ENCODE measurements at places on chromosomes 7 and 10. TPM values are rescaled to one million over a fixed set of nuclear protein-coding genes. Genes with fewer than 3 reads are reported as not detected.

- no peak for DNase-seq
Measured at GRCh38 chr7:126937171-126937570, 315.6 kb downstream of the GRM8 start.

- no peak for DNase-seq
Measured at GRCh38 chr7:128091106-128091505, 59.9 kb upstream of the LRRC4 start.

DNA sequence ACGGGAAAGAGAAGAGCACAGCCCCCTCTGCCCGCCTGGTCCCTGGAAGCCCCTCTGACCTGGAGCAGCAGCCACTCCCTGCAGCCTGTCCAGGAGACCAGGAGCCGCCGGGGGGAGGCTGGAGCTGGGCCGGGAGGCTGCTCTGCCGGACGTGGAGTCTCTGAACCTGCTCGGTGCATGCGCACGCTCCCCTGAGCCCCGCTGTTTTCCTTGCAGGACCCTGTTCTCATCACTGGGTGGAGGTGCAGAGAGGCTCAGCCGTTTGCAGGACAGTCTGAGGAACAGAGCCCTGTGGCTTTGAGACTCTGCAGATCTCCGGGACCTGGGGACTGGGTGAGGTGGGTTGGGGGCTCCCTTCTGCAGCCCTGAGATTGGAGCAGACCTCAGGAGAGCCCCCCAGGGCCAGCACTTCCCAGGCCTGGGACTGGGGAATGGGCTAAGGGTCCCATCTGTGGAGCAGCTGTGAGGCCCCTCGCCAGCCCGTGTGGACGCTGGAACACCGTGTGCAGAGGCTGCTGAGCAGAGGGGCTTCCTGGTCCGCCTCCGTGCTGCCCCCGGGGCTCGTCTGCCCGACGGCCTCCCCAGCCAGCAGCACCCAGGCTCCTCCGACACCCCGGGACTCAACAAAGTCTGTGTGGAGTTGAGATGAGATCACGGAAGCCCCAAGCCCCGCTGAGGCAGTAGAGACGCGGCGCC, 48.5 kb upstream of the ADGRA1 start:
- no peak for DNase-seq

The CTNNA3 gene
- total RNA-seq, result 0.02 TPM

The GPER1 gene
- 1.5 TPM for total RNA-seq

The CFAP46 gene
- 4.8 TPM for total RNA-seq

GRCh38 chr7:44602576-44602910, 3.9 kb upstream of the OGDH start:
- no peak for DNase-seq

The SYNPO2L gene
- 0.02 TPM for total RNA-seq

DNA sequence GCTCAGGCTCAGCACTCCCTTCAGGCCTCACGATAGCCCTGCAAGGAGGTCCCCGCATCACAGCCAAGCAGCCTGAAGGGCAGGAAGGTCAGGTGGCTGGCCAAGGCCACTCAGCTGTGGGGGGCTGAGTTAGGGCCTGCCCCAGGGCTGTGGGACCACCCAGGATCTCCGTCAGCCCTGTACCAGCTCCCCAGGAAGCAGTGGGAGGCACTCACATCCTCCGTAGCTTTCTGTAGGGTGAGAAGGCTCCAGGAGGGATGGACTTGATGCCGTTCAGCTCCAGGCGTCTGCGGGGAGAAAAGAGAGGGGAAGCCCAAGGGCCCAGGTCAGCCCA, 125.9 kb downstream of the SLIT1 start:
- no peak for DNase-seq

GRCh38 chr7:124202546-124202945, 169.7 kb upstream of the TMEM229A start:
- no peak for DNase-seq

DNA sequence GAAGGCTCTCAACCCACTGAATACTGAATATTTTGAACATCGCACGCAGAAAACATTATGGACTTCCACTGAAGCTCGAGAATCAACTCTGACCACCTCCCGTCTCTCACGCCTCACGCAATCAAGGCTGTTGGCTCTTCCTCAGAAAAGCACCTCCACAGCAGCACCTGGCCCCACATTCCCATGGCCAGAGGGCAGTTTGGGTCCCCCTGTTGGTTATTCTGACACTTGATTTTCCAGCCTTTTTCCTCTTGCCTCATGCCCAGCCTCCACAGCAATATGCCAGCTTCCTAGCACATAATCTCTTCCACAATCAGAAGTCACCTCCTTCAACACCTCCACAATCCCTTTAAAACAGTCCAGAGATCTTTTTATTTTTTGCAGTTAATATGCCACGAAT, 55.9 kb downstream of the SVOPL start:
- DNase-seq, result no peak

The LRRC17 gene
- 20.2 TPM for total RNA-seq

- DNase-seq, result no peak
Measured at GRCh38 chr10:4101918-4102654, 317.1 kb upstream of the KLF6 start.

The MINDY4 gene
- 7.5 TPM for total RNA-seq

- DNase-seq, result no peak
Measured at GRCh38 chr7:72278550-72278949, 133.6 kb downstream of the CALN1 start.

- no peak for DNase-seq
Measured at GRCh38 chr7:18607025-18607424, 111.5 kb downstream of the HDAC9 start.

DNA sequence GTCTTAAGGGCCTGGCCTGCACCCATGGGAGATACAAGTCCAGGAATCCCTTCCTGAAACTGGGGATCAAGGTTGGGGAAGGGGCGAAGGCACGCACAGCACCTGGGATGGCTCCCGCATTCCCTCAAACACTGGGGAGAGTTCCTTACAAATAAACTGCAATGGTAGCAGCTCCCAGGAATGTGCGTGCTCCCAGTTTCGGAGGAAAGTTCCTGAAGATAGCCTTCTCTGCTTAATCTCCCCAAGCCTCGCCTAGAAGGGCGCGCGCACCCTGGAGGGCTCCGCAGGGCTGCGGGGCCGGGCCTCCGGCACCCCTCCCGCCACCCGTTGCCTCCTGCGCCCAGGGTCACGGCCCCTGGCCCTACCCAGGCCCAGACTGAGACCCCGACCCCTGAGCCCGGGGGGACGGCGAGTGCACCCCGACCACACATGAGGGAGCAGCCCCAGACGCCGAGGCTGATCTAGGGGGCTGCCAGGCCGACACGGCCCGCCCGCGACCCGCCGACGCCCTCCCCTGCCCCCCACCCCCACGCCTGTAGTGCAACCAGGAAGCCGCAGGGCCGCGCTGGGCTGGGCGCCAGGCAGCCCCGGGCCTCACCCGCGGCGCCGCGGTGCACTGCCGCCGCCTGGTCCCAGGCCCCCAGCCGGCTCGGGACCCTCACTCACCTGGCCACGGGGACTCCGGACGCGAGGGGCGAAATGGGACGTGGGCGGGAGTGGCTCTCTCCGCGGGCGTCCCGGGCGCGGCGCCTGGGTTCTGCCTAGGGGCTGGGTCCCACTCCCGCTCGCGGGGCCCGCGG, 460 bp downstream of the ANXA11 start:
- DNase-seq, result no peak

DNA sequence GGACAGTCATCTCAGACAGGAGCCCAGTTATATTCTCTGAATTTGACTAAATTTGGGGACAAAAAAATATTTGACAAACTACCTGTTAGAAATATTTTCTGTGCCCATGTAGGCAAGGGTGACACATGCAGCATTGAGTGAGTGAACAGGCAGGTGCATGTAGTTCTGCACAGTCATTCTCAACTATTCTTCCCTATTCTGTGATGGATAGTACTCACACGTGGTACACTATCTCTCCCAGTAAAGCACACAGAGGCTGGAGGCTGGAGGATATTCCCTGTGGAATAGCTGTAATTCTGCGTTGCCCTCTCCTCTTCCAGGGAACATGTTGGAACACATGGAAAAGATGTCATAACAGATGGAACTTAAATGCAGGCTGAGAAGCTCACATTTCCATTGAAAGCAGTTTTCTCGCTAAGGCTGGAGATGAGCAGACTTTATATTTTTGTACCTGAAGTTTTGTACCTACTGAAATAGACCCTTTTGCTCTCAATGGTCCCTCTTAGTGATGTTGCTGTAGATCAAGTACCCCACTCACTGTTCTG, 75.0 kb downstream of the GPR141 start:
- DNase-seq, result no peak

The OR6B1 gene
- total RNA-seq, result not detected

DNA sequence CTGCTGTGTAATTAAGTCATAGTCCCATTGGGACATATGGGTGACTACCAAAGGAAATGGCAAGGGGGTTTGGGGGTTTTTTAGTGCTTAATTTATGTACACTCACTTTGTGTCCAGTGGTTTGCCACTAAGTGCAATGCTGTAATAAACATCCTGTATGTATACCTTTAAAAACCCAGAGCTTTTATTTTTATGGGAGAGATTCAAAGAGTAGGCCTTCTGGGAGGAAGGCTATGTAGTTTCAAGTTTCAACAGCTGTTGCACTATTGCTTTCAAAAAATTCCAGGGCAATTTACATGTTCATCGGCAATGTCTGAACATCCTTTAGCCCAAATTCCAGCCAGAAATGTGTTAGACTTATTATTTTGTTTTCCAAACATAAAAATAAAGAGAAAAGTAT, 744.7 kb downstream of the XPNPEP1 start:
- no peak for DNase-seq

- no peak for DNase-seq
Measured at GRCh38 chr7:38303866-38304265, 30.4 kb upstream of the TARP start.

The HABP2 gene
- not detected for total RNA-seq

The HDAC9 gene
- 12.8 TPM for total RNA-seq

The TRIM50 gene
- not detected for total RNA-seq

The MSMB gene
- not detected for total RNA-seq

DNA sequence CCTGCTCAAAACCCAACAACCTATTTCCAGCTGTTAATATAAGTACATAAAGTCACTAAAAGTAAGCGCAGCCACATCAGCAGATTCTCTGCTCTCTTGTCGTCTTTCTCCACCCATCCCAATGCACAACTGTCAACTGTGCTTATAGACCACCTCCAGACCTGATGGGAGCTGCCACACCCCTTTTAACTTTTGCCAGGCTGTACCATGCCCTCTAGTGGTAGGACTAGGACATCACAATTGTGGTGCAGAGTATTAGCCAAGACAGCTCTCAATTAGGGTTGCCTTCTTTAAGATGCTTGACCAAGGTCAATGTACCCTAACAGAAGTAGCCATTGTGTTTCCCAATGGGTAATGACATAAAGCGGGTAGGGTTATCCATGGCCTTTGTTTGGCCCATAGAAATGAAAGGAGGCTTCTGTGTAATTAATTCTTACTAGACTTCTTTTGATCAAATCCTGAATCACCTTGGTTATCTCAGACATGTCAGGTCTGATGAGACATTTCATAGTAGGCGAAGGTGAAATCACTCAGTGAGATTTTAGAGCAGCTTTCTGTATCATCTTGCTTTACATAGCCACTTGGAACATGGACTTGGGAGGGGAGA, 68.1 kb downstream of the SCRN1 start:
- DNase-seq, result peak; percentile 80

DNA sequence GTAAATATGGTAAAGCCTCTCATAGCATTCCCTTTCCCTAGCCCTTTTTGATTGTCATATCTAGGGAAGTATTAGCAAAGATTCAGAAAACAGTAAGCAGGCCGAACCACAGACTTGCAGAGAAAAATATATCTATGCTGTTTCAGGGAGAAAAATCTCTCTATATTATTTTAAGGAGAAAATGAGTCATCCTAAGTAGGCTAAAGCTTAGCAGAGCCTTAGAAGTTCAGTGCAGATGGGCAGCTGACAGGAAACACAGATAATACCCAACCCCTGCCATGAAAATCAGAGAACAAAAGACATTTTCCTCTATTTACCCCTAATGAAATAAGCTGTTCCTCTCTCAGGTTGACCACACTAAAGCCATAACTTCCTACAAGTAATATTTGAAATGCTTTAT, 16.5 kb downstream of the C1QL3 start:
- no peak for DNase-seq

The ZNF722 gene
- total RNA-seq, result not detected

DNA sequence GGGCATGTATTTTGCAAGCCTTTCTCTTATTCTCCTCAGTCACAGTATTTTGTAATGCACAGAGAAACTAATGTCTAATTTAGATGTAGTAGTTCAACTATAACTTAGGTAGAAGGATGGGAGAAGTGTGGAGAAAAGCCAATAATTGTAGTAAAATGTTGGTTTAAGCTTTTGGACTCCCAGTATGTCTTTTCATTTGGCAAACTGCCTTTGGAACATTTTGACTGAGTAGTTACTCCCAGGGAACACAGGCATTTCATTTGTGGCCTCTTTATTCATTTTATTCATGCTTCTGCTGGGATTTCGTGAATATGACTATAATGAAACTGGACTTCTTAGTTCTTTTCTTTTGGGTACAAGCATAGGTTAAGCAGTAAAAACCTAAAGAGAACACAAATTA, 79.0 kb downstream of the EXOC4 start:
- no peak for DNase-seq

GRCh38 chr7:86645225-86645608, 1.5 kb downstream of the GRM3 start:
- DNase-seq, result no peak

DNA sequence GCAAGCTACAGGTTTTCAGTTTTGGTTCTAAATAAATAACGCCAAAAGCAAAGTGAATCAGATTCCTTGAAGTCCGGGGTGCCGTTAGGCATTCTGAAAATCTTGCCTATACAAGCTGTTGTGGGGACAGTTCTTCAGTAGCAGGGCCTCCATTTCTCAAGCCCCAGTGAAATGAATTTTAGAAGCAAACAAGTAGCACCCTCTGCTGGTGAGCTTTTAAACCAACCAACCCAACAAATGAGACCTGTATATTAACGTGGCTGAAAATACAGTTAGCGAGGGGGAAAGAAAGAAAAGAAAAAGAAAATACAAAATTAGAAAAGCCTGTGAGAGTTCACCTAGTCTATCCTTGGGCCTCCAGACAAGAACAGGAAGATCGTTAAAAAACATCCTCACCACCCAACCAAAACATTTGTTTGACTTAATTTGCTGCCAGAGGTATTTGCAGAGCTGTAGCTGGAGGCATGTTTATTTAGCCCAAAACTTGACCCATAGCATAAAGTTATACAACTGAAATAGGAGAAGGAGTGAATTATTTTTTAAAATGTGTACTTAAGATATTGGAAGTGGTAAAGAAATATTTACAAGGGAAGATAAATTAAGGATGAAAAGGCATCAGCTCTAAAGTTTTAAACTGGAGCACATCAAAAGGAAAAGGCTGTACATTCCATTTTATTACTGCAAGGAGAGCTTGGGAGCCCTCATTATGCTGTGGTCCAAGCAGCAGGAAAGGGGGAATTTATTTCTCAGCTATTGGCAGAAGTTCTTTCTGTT, 98.9 kb downstream of the DYNC1I1 start:
- DNase-seq, result peak; percentile 53

All from H4 (cell line).